ENCODE measurements at places on chromosomes 2 and 18. TPM values are rescaled to one million over a fixed set of nuclear protein-coding genes. Genes with fewer than 3 reads are reported as not detected.

- no peak for DNase-seq
These were observed 11.4 kb upstream of the ALPI start for GRCh38 chr2:232444409-232445148.

DNA sequence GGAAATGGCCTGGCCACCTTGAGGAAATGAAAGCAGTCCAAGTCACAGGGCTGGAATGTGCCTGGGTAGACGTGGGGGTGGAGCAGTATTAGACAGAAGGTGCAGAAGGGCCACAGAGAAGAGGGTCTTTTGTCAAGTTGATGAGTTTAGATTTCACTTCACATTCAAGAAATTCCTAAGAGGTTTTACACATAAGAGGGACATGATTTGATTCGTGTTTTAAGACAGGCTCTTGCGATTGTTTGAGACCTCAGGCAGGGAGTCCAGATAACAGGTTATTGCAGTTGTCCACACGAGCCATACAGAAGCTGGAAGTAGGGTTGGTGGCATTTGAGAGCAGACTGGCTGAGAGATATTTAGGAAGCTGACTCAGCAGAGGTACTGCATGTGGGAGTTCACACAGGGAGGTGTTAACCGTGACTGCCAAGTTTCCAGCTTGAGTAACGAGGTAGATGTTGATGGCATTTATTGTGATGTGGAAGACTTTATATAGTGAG, 64.6 kb downstream of the NEB start:
- no peak for DNase-seq

BIRC6 gene
- total RNA-seq = 318 TPM

DNA sequence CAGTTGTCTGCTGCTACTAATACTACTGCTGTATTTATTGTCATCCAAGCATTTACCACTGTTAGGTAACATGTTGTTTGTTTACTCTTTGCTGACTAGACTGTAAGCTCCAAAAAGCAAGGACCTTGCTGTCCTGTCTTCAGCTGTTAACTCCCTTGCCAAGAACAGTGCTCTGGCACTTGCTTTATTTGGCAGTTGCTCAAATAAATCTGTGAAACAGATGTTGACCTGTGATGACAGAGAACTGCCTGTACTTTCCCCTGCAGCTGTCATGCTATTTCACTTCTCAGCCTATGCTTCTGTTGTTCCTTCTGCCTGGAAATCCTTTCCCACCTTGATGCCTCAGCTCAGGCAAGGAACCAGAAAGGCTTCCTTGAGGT, 181.2 kb downstream of the ATAD2B start:
- no peak for DNase-seq

DNA sequence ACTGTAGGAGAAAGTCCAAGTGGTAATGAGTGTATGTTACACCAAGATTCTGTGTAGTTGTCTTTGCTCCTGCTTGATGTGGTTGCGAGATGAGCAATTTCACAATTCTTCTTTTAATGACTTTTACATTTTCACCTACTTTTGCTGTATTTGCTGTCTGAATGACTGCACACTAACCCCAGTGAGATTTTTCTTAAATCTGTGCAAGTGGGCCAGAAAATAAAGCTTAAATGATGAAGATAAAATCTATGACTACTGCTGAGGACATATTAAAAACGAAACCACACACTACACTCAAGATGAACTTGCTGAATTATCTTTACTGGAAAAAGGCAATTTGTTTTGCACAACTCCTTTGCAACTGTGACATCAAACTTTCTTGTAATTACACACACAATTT, 4.1 kb downstream of the LDAH start:
- DNase-seq = no peak

DNA sequence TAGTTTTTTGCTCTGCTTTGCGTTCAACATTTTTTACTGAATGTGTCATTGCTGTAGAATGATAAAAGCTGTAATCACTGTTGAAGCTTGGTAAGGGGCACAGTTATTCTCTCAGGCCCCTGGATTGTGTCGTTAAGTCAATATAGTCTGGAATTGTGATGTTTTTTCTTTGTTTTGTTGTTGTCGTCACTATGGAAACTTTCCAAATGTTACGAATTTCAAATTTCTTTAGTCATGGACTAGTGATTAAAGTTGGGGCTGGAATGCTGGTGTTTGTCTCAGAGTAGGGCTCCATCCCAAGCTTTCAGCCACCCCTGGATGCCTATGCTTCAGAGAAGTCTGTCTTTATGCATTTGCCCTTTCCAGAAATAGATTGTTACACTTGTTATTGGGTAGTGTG, 287.2 kb downstream of the CDH19 start:
- DNase-seq = no peak

- DNase-seq = no peak
These were observed 8.5 kb downstream of the HES6 start for GRCh38 chr2:238231251-238231793.

SLC23A3 gene
- total RNA-seq = 2.2 TPM

DNA sequence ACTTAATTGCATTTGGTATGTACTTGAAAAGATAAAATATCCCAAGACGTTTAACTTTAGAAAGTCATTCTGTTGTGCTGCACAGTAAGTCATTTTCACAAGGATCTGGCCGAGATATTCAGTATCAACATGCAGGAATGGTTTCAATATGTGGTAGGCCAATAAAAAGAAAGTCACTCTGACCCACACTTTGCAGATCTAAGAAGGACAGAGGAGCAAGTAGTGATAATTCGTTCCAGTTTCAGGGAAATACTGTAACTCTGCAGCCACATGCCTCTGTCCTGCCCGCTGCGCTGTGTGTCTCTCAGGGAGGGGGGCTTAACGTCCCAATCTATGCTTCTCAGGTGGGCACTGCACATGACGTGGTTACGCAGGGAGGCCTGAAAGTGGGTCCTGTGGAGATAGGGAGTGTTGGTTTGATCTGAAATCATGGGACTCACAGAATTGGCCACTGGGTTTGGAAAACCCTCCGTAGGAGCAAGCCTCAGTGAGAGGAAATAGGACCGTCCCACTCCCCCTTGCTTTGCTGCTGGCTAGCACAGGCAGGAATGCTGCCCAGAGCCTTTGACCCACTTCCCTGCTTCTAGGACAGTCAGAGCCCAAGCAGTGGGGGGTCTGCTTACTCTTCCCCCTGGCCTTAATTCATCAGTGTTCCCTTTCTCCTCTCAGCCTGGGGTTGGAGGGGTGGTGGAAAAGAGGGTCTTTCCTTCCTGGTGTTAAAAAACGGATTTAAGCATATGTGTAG, 314.7 kb upstream of the SPRED2 start:
- no peak for DNase-seq

HNRNPLL gene
- total RNA-seq = 106 TPM

CHPF gene
- total RNA-seq = 56.9 TPM

BCL11A gene
- total RNA-seq = 10.9 TPM

GRCh38 chr18:40413160-40413559, 1541.9 kb upstream of the PIK3C3 start:
- no peak for DNase-seq

DNA sequence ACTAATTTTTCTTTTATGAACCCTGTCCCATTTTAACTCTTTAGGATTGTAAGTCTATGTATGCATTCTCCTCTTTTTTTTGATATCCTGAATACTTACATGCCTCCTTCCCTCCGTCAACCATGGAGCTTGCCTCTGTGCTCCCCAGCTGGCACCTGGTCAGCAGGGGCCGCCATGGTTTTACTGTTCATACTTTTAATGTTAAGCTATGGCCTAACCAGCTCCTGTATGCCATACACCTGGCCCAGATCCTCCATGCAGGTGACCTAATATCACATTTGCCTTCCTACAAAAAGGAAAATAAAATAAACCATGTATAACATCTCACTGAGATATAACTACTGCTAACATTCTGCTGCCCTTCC, 283.1 kb upstream of the TRIB2 start:
- DNase-seq = no peak

DNA sequence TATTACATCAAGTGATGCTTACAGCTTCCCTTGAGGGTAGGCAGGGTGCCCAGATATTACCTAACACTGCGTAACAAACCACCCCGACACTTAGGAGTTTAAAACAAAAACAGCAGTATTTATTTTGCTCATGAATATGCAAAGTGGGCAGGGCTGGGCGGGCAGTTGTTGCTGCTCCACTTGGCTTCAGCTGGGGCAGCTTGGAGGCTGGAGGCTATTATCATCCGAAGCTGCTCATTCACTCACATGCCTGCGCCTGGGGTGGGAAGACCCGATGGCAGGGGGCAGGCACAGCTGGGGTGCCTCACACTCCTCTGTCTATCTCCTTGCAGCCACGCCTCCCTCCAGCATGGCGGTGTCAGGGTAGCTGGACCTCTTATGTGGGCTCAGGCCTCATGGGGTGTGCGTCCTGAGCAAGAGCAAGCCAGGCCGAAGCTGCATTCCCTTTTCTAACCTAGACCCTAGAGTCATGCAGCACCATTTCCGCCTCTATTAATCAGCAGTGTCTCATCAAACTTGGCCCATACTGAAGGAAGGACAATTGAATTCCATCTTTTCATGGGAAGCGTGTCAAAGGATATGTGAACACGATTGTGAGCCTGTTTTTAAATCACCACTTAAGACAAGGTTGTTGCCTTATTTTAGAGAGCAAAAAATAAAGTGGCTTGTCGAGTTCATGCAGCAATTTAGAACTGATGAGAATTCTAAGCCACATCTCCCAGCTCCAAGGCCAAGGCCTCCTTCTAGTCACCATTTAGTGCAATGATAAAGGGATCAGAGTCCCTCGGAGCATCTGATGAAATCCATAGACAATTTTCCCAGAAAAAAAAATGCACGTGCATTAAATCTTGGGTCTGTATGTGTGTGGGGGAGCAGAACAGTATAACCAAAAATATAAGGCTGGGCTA, 54.9 kb downstream of the SDC1 start:
- no peak for DNase-seq

- DNase-seq = no peak
These were observed 461.9 kb upstream of the HS6ST1 start for GRCh38 chr2:128780434-128781080.

DNA sequence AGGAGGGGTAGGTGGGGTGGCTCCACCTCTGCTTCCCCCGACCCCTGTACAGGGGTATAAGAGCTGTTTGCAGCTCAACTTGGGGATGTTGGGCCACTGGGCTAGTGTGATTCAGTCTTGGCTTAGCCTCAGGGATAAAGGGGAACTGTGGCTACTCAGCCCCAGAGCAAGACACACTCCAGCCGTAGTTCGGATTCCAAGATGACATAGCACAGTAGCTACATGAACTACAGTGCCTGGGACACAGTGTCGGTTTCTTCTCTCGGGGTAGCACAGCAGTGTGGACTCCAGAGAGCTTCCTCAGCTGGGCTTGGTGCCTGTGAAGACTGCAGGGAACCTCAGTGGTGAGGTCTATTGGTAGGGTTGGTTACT, 21.1 kb downstream of the CARF start:
- DNase-seq = no peak

NGEF gene
- total RNA-seq = 4.1 TPM

GRCh38 chr2:2719015-2719414, 387.9 kb upstream of the MYT1L start:
- DNase-seq = no peak

GRCh38 chr2:212797484-212798205, 259.0 kb upstream of the ERBB4 start:
- DNase-seq = no peak

NAT8 gene
- not detected for total RNA-seq

SP100 gene
- total RNA-seq = 82.3 TPM

DNA sequence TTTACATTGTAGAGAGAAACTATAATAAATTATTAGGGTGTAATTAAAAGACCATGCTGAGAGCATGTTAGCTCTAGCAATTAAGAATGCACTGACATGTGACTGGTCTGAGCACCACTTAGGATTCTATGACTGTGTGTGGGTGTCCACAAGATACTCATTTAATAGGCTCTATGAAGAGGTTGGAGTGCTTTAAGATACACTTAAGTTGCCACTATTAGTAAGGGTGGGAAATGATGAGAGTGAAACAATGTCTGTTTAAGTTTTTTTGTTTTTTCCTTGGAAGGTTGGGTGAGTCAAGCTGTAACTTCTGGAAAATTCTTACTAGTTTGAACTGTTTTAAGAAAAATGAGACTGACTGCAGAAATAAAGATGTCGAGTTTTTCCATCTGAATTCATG, 1.8 kb upstream of the FAP start:
- DNase-seq = no peak

DNA sequence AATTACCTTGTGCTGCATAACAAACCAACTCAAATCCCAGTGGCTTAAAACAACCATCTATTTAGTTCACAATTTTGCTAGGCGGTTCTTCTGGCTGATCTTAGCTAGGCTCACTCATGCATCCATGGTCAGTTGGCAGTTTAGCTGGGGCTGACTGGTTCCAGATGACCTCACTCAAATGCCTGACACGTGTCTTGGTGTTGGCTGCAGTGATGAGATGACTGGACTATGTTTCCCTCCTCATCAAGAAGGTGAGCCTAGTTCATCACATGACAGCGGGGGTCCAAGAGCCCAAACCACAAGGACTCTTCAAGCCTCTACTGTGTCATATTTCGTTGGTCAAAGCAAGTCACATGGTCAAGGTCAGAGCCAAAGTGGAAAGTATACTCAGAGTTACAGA, 42.7 kb upstream of the ACTR3 start:
- DNase-seq = no peak

AAMP gene
- 75.9 TPM for total RNA-seq

DNA sequence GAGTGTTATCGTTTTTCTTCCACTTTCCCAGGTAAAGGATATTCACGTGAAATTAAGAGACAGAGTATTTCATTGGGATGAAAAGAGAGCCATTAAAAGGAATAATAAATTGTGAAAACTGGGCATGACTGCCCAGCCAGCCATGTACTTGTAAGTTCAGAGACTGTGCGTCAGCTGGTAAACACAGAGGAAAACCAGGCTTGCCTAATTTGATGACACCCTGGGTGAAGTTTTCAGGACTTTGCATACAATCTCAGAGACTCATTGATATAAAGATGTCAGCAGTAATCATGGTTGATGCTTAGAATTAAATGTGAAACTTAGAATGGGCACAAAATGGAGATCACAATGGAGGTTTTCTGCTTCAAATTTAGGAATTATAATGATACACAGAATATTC, 153.5 kb upstream of the ZEB2 start:
- no peak for DNase-seq

DNA sequence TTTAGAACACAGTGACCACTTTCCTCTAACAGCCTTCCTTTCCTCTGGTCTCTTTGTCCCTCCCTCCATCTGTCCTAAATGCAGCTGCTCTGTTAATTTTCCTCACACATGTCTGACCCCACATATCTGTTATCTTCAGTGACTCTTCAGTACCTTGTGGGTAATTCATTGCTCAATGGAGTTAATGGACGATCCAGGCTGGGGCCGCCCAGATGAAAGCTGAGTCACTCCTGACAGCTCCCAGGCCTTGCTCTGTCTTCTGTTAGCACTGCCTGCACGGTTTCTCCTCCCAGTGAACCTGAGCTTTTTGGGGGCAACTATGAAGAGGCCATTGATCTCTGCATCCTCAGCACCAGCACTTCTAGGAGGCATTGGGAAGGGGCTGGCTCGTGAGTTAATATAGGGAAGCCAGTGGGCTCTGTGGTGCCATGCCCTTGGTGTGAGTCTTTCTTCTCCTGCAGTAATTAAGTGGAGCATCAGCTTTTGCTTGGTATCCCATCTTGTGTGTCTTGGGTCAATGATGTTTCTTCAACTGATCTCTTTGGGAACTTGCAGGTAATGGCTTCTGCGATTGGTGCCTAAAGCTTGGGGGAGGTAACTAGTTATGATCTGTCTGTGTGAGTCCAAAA, 67.3 kb downstream of the SNORC start:
- DNase-seq = no peak

All from urinary bladder (tissue), 4 donors.